ENCODE measurements at places on chromosomes 7 and 10. TPM values are rescaled to one million over a fixed set of nuclear protein-coding genes. Genes with fewer than 3 reads are reported as not detected.

Gene KCNH2
- 0.13 TPM for total RNA-seq

Gene C10orf67
- total RNA-seq: 0.15 TPM

Gene ELFN1
- 0.17 TPM for total RNA-seq

Gene AOC1
- total RNA-seq: not detected

Gene PNLIPRP3
- not detected for total RNA-seq

Gene SLIT1
- 0.17 TPM for total RNA-seq

Gene NUTM2E
- not detected for total RNA-seq

Gene SPRN
- not detected for total RNA-seq

Gene MSS51
- 1.5 TPM for total RNA-seq

Gene CELF2
- total RNA-seq: 154 TPM

Gene TRIL
- not detected for total RNA-seq

Gene TRIM50
- not detected for total RNA-seq

Gene ACBD7
- 1.2 TPM for total RNA-seq

Gene ADRA2A
- not detected for total RNA-seq

Gene LRRC17
- total RNA-seq: not detected
